T1000 (cell line): ENCODE measurements at places on chromosomes 11 and 22.

DNA sequence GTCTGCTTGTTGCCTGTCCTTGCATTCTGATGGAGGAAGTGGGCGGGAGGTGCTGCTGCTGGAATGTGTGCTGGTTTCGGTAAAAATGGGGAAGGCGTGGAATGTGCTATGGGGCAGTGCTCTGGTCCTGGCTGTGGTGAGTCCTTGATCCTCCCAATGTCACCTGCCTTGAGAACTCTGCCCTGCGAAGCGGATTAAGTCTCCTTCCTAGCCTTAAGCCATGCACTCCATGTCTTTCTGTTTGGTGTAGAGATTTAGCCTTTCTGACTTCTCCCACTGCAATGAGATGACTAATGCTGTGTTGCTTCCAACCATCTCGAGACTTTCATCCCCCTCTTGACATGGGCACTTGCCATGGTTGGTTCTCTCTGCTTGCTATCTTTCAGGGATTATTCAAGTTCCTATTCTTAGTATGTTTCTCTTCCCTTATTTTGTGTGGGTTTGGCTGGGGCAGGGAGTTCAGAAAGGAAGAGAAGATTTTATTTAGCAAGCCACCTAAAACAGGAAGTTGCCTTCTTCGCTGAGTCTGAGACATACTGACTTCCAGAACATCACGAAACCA is 687.9 kb downstream of the NTM start:
- no peak for DNase-seq

DNA sequence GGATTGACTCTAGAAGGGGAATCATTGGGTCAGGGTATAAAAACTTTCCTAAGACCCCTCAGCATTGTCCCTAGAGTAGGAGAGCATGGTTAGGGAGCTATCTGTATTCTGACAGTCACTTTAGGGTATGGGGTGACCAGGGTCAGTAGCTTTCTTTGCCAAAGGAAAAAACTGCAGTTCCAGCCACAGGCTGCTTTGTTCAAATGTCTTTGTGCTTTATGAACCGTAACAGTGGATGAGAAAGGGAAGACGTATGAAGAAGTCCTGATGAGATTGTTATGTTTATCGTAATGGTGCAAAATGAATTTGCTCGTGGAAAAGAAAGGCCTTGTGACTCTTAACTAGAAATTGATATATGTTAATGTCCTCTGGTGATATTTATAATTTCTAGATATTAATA is 30.0 kb downstream of the CYB5R2 start:
- no peak for DNase-seq

- no peak for DNase-seq
Observed at GRCh38 chr11:12193515-12194336, 83.3 kb downstream of the MICAL2 start.

GRCh38 chr11:3122775-3123201 is 42.3 kb downstream of the OSBPL5 start:
- DNase-seq = no peak

GRCh38 chr11:131870305-131870704 is 499.9 kb downstream of the NTM start:
- DNase-seq = no peak

DNA sequence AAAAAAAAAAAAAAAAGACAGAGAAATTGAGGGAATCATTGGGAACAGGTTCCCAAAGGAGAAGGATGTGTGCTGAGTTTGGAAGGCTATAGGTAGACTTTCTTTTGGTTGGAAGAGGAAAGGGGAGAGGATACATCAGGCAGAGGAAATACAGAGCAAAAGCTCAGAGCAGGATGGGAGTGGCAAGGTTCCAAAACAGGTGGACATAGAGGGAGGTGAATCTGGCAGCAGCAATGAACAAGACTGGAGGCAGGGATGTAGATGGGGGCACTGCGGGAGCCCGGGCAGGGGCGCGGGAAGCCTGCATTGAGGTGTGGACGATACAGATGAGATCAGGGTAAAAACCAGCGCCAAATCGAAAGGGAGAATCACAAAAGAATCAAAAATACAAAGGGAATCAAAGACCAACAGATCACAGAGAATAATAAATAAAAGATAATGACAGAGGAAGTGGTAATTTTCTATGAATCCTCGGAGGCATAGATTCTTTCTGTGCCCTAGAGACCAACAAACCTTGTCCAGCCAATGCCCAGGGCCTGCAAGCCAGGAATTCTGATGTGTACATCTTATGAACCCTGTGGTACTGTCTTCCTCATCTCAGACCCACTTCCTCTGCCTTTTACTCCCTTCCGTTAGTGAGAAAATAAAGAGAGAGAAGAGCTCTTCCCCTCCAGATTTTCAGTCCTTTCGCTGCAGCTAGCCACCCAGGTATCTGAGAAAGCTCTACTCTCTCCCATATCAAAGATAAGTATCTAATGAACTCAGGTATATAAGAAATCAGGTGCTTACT is 70.3 kb downstream of the SLC1A2 start:
- DNase-seq = no peak

DNA sequence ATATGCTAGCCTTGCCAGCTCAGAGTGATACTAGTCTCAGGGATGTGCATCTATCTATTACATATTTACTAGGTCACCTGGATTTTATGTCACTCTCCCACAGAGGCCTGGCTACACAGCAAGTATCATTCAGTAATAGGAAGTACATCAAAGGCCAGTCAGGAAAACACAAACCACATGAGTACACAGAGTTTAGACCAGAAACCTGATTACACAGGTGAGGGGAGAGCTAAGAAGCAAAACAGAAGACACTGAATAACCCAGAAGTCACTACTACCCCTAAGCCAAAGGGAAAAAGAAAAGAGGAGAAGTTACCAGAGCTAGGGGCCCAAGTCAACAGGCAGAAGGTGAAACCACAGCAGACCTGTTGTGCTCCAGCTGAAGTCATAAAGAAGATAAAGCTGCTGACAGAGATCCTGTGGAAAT is 13.3 kb downstream of the LPXN start:
- DNase-seq = no peak
